ENCODE measurements at places on chromosomes 7 and 10.

DNA sequence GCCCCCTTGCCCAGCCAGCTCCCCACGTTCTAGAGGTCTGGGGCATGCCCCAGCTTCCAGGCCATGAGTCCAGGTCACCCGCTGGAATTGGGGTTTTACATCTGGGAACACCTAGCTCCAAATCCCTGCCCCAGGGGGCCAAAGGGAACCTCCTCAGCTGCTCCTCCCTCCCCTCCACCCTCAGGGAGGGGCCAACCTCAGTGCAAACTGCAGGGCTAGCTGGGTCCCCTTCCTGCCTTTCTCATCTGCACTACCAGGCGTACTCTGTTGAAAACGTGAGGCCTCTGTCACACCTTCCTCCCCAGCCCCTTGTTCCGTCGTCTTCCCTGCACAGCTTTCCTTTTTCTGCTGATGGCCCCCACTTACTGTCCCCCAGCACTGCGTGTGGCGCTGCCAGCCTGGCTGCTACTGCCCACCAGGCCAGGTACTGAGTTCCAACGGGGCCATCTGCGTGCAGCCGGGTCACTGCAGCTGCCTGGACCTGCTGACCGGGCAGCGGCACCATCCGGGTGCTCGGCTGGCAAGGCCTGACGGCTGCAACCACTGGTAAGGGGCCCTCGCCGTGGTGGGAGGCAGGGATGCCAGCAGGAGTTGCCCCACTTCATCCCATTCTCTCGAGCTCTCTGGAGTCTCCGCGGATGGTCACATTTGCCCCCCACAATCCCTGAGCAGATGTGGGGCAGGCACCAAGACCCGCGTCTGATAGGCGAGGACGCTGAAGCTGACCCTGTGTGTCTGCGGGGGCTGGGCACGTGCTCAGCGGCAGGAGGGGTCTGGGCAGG is 24.7 kb upstream of the ZNF862 start:
- no peak for DNase-seq

DNA sequence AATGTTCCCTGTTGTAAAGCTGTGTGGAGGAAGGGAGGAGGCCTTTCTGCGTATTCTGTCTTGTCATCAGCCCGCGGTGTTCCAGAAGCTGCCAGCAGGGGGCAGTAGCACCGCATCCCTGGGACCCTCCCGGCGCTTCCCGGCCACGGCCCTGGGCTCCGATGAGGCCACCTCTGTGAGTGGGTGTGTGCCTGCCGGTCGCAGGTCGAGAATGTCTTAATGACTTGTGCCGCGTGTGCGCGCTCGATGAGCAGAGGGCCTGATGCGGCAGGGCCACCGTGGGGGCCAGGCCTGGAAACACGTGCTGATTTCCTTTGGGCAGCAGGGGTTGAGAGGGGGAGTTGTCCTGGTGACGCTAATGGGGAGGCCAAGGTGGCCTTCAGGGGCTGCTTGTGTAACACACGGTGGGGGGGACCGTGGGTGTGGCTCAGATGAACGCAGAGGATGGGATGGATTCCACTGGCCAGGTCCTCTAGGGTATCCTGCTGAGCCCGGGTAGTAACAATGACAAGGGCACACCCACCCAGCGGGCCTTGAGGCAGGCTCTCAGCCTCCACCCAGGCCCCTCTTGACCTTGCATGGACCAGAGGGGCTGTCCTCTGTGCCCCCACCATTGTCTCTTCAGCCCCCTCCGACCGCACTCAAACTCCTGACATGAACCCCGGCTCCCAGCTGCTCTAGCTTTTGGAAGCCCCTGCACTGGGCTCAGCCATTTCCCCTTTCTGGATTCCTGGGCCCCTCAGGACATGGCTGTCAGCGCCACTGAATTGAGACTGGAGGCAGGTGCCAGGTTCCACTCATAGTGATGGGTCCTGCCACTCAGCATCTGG is 135.9 kb upstream of the PODXL start:
- DNase-seq, result peak; percentile 3

DNA sequence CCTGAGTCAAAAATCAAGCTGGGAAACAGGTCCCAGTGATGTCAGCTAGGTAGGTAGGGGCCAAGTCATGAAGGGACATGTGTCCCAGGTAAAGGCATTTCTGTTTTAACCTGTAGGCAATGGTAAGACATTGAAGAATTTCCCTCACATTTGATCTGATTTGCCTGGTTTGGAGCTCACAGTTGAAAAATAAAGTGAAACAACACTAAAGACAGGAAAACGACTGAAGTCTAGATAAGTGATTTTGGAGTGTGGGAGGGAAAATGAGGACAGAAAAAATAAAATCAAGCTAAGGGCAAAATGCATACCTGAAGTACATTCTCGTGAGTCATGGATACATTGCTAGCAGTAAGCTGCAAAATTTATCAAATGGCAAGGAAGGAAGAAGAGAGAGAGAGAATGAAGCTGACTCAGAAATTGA is 169.9 kb downstream of the SKIDA1 start:
- DNase-seq, result no peak

DNA sequence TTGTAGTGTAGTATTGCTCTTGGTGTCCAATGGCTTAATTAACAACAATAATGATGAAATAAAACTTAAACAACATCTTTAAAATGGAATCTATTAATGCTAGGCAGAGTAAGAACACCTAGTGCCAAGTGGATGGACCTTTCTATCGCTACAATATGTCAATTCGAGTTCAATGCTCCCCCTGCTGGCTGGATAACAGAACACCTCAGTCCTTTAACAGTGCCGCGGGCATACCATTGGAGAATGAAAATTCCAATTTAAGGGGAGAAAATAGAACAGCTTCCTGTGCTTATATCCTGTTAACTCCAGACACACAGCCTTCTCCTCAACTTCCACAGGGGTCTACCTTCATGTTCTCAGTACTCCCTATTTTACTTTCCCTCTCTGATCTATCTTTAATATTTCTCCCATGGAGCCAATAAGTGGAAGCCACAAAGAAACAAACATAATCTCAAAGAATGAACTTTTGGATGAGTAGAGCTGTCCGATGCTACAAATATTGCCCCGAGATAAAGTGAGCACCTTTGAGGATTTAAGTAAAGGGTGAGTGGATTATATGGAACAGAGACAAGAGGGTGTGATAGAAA is 41.4 kb downstream of the COL1A2 start:
- peak; percentile 3 for DNase-seq

- DNase-seq, result no peak
Measured at GRCh38 chr10:131776496-131776895, 124.3 kb upstream of the PPP2R2D start.

DNA sequence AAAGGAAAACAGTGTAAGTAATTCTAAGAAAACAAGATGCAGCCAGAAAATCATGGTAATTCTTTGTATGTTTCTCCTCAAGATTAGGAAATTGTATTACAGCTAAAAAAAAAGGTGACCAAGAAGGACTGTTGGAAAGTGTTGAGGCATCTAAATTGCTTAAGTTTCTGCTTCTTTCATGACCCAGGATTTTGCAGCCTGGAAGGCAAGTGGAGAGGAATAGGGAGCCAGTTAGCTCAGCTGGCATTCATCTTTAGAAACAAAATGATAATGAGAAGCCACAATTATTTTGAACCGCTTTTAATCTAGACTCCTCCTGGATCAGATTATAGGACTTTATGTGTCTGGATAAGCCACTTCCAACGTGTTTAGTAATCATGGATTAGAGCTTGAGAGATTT is 56.8 kb upstream of the TMEM229A start:
- no peak for DNase-seq

DNA sequence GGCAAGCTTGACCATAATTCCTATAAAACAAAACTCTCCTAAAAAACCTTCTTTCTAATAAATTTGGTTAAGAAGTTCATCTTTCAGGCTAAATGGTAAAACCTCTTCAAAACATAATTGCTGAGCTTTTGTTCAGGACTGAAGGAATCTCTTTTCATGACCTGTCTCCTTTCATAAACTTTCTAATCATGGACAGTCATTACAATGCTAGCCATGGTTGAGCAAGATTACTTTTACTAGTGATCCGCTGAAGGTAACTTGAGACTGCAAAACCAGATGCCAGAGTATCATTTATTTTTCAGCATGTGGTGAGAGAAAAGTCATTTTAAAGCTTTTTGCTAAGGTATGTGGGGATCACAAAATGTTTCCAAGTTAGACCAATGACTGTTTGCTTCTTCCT is 186.4 kb upstream of the RHOBTB1 start:
- DNase-seq, result no peak

GRCh38 chr7:1918063-1918645 is 248.1 kb downstream of the ELFN1 start:
- no peak for DNase-seq

DNA sequence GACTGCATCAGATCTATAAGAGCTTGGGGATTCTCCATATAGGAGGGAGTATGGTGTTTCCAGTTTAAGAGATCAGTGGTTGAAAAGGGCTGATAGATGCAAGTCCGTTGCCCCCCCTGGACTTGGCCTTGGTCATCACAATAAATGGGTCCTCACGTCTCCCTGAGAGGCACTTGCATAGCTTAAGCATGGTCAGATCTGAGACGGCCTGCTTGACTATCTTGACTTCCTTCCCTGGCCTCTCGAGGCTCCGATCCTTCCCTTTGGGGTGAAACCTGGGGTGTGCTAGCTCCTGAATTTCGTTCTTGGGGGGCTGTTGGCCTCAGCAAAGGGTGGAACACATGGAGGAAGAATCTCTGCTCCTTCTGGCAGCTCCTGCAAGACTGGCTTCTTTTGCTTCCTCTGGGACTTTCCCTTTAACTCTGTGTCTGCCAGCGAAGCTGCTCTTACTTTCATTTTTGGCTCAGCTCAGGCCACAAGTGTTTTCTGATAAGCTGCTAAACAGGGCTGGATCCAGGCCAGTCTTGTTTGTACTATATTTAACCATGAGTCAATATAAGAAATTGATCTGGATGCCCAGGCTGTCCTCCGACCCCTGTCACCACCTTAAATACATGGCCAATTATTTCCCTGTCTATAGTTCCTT is 11.2 kb upstream of the ZNF485 start:
- DNase-seq, result no peak

DNA sequence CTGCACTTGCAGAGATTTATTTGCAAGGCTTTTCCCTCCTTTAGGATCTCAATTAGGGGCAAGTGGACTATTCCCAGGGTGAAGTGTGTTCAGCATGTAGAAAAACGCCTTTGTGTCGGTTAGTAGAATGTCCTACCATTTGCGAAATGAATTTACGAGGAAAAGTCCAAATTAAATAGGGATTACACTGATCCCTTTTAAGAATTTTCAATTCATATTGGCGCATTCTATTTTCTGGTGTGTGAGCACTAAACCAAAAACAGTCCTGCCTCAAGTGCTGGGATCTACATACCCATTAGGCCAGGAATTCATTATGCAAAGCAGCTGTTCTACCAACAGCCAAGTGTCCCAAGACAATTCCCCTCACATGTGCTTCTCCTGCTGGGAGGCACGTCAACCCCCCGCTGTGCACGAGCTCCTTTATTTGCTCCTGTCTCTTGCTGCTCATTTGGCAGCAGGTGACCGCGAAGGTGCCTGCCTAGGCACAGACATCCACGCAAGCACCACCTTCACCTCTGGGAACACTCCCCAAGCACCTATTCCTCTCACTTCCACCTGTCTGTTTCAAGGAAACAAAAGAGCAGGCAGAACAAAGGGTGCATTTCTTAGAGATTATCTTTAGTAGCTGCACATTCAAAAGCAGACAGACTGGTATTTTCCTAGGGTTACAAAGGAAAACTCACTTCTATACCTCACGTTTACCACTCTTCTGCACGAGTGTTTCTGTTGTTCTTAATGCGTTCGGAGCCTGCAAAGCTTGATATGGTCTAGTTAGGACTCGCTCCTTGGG is 134.6 kb upstream of the FGFR2 start:
- DNase-seq, result no peak

DNA sequence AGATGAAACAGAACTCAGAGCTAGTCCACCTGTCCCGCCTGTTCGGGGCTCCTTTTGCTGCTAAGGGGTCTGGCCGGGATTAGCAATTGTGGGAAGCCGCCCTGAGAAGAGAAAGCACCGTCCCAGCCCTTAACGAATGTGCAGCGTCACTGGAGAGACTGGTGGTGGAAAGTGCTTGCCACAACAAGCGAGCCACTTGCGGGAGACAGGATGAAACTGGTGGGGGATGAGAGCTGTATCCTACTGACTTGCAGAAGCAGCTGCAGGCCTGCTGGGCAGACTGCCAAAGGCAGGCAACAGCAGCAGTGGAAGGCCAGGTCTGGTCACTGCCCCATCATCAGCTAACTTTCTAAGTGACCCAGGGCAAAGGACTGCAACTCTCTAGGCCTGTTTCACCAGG is 95.4 kb downstream of the FAM53B start:
- DNase-seq, result no peak

- DNase-seq, result no peak
Measured at GRCh38 chr10:71523756-71524155, 127.0 kb downstream of the CDH23 start.

GRCh38 chr7:93858857-93859256 is 31.7 kb downstream of the TFPI2 start:
- DNase-seq, result no peak
